ENCODE measurements at places on chromosomes 5 and 9.

DNA sequence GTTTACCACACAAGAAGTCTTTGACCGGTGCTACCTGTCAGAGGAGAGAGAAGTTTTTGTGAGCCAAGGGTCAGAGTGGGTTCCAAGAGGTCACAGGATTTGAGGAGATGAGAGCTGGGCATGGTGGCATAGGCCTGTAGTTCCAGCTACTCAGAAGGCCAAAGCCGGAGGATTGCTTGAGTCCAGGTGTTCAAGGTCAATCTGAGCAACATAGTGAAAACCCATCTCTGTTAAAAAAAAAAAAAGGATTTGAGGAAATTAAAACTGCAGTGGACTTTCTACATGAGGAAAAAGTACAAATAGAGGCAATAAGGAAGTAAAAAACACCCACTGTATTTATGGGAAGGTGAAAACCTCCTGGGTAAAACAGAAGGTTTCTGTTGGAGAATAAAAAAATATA, 63.8 kb downstream of the PHAX start:
- DNase-seq: no peak

GRCh38 chr9:17658237-17658636, 79.4 kb downstream of the SH3GL2 start:
- DNase-seq: no peak

DNA sequence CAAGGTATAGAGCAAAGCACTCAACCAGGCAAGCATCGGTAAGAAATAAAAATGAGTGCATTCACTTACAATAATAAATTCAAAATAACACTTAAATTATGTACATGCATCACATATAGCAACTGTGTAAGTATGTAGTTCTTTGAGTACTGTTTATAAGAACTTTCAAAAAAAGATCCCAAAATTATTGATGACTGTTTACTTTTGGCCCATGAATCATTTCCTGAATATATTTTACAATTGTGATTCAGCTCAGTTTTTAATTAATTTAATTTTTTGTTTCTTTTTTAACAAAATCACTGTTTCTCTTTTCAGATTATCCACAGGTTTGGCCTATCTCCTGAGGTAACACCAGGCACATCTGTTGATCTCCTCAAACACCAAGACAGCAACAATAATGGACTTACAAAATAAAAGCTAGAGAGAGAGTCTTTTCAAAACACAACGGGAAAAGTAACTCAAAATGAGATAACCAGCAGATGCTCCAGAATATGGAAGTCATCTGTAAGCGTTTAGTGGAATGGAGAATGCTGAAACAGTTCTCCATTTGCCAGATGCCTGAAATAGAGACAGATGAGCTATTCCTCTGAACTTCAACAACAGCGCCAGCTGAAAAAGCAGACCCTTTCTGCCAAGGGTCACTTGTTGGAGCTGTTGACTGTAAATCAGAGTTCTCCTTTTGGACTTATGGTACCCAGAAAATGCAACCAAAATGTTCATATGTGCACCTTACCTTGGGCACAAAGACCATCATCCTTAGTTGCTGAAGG, 348.6 kb upstream of the RGMB start:
- no peak for DNase-seq

DNA sequence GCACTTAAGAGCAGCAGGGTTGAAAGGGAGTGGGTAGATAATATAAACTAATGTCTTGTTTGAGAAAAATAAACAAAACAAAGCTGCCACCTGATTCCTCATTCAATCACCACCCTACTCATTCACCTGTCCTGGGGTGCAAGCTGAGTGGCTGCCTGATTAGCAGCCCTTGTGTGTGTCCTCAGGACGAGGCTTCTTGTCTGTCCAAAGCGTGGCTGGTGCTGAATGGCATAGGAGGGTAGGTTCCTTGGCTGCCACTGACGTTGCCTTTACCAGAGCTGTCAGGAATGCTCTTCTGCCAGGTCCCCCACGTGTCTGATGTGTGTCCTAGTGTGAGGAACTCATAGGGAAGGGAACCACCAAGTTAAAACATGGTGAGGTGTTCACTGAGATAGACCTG, 146.6 kb upstream of the SLC24A2 start:
- DNase-seq: no peak

GRCh38 chr5:138668451-138669380, 84.5 kb upstream of the CTNNA1 start:
- DNase-seq: no peak

DNA sequence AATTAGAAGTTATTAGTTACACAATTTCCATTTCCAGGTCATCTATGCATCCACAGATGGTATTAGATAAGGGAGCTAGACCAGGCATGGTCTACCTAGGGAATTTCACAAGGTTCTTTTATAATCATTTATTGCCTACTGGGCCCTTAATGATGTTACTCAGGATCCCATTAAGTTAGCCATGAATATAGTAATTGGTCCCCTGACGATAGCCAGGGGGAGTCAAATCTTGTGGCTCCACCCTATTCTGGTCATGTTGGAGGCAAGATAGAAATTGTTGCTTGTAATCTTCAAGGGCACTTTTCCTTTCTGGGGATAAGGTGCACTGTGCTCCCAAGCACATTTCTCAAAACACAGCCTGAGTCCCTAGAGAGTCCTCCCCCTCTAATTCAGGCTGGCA, 14.1 kb upstream of the ELL2 start:
- DNase-seq: no peak

DNA sequence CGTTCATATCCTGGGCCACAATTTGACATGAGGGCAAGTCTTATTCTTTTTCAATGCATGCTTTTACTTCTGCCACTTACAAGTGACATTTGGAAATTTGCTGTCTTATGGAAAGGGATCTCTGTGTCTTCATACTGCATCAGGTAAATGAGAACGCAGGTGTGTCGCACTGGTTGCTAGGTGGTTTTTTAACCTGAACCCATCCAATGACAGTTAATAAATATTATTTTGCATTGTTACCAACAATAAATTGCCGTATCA, 1.1 kb downstream of the ADAMTS16 start:
- DNase-seq: no peak

DNA sequence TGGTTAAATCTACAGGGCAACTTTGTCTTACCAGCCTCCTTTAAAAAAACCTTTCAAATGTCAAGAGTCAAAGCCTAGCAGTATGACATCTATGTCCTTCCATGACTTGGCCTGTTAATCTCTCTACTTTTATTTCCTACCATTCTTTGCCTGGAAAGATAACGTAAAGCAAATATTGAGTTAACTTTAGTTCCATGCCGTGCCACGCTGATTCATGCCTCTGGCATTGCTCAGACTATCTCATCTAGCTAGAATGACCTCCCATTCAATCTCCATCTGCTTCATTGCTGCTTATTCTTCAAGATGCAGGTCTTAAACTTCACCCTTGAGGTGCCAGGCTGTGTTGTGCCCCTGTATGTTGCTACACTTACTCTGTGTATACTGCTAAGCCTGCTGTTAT, 729.8 kb downstream of the EFNA5 start:
- DNase-seq: no peak

GRCh38 chr5:80269991-80270438, 14.2 kb upstream of the SERINC5 start:
- no peak for DNase-seq

GRCh38 chr5:144453753-144454152, 283.1 kb downstream of the KCTD16 start:
- DNase-seq: no peak

DNA sequence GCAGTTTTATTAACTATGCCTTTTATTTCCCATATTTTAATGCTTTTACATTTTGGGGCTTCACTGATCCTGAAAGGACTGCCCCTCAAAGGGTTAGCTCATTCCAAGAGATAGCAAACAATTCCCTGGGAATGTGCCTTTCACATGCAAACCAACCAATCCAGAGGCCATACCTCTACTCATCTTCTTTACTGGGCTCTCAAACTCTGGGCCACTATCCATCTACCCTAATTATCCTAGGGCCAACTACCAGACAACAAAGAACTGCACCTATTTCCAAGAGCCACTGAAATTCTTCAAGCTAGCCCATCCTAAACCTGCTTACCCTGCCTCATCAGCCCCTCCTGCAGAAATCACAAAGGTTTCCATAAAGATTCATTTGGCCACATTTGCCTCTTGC, 364.7 kb downstream of the CDH12 start:
- DNase-seq: no peak

GRCh38 chr9:33439731-33440130, 7.7 kb downstream of the AQP3 start:
- no peak for DNase-seq

DNA sequence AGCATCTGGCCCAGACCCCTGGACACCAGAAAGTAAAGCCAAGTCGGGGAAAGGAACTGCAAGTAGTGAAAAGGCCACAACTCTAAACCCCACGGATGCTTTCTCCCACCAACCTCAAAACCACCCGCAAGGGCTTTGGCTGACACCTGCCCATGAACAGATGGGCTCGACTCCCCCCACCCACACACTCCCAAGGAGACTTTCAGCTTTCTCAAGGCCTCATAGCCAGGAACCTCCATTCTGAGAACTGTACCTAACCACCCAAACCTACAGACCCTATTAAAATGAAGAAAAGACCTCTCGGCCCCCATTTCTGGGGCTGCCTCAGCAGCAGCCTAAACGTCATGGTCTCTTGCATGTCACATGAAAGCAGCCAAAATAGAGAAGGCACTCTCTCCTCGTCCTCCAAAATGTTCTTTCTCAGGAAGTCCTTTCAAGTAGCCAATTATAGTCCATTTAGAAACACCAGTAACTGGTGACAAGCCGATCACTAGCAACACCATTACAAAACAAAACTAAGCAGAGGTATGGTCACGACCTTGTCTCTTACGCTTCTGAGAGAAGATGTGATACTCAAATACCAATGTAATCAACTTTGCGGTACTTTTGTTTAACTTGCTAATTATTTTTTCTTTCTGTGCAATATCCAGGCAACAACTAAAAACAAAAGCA, 2.9 kb downstream of the B4GALT1 start:
- no peak for DNase-seq

DNA sequence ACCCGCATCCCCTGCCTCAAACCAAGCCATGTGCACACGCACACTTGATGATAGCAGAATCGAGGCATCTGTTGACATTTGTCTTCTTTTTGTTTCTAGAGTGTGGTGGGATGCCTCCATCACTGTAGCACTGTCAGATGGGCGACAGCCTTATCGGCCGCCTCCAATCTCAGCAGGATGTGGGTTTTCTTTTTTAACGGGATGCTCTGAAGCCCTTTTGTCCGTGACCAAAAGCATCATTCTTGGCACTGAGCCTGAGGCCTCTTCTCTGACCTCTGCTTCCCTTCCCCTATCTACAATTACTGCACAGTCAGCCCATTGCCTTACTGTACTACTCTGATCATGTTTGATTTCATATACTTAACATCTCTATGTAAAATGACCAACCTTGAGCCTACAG, 78.3 kb downstream of the LMNB1 start:
- no peak for DNase-seq
